Muscle of back (tissue), 13 donors: ENCODE measurements at places on chromosomes 5 and 9. TPM values are rescaled to one million over a fixed set of nuclear protein-coding genes. Genes with fewer than 3 reads are reported as not detected.
A peak's percentile ranks its signal among the peaks of the same experiment; 100 is the strongest.

DNA sequence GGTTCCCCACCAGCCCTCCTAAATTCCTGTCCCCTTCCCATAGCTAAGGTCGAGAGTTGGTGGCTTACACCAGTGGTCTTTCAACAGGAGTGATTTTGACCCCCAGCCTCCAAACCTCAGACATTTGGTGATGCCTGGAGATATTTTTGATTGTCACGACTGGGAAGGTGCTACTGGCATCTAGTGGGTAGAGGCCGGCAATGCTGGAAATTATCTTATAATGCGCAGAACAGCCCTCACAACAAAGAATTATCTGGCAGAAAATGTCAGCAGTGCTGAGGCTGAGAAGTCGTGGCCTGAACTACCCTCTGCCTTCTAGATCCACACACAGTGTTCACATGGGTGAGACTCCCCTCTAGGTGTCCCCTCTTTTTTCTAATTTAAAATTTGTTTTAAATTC, 69.6 kb downstream of the IL31RA start:
- no peak for DNase-seq

DNA sequence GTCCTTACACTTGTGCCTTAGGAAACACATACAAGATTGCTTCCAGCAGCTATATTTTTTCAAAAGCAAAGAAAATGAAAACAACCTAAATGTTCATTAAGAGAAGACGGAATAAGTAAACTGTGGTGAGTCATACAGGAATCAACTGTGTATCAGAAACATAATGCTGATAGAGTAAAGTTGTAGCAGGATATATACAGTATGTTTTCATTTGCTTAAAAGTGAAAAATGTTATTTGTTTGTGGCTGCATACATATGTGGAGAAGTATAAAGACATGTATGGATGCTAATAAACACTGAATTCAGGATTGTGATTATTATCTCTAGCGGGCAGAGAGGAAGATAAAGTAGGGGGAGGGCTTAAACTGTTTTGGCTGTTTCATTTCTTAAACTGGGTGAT, 8.3 kb downstream of the DCTN4 start:
- DNase-seq = no peak

- no peak for DNase-seq
Measured at GRCh38 chr9:16266648-16267276, 603.7 kb downstream of the BNC2 start.

- no peak for DNase-seq
Measured at GRCh38 chr9:68751556-68751955, 46.5 kb downstream of the PIP5K1B start.

GRCh38 chr9:121638399-121638798, 13.0 kb upstream of the DAB2IP start:
- no peak for DNase-seq

GRCh38 chr5:96342581-96342980, 90.5 kb downstream of the PCSK1 start:
- no peak for DNase-seq

GRCh38 chr5:96235008-96235910, 197.8 kb downstream of the PCSK1 start:
- DNase-seq = no peak

DNA sequence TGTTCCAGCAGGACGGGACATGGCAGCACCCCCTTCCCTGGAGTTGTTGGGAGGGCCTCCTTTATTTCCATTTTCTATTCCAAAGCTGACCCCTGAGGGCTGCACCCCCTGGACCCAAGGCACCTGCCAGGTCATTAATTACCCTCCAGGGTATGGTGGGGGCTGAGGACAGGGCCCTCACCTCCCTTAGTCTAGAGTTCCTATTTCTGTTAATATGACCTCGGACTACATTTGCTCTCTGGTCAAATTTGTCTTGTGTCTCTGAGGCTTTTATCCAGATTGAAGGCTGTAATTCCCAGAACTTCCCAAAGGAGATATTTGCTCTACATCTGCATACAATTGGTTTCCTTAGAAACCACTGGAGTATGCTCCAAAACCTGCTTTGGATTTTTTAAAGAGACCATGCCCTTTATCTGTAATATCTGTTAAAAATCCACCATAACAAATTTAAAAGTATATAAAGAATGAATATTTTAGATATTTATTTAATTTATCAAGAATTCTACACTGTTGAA, 16.8 kb downstream of the PHF2 start:
- DNase-seq = peak; percentile 80

GRCh38 chr5:173852790-173853359, 35.3 kb upstream of the CPEB4 start:
- DNase-seq = no peak

DNA sequence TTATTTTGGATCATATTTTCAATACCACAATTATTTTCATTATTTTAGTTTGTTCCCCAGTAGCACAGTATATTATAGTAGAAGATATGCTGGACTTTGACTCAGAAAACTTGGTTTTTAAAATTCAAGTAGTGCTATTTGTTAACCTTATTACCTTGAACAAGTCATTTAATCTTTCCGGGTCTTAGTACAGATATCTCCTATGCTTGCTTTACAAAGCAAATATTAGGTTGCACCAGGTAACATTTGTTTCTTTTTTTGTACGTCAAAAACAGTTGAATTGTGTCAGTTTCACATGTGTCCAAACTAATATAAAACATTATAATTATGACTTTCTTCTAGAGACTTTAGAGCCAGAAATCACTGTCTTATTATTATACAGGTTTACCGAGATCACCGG, 338.1 kb downstream of the ARL15 start:
- no peak for DNase-seq

GRCh38 chr5:123080215-123080614, 8.8 kb upstream of the PRDM6 start:
- DNase-seq = no peak

DNA sequence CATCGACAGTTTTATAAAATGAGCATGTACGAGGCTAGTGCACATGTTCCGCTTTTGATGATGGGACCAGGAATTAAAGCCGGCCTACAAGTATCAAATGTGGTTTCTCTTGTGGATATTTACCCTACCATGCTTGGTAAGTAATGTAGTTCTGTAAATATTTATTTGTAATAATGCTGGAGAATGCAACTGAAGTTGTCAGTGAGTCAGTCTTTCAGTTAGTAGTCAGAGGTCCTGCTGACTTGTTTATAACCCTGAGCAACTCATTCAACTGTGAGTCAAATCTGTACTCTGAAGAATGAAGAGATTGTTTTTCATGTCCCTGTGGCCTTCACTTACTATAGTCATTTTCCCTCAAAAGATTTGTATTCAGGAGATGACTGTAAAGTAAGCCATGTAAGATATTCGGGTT, 28.4 kb upstream of the GPR150 start:
- no peak for DNase-seq

DNA sequence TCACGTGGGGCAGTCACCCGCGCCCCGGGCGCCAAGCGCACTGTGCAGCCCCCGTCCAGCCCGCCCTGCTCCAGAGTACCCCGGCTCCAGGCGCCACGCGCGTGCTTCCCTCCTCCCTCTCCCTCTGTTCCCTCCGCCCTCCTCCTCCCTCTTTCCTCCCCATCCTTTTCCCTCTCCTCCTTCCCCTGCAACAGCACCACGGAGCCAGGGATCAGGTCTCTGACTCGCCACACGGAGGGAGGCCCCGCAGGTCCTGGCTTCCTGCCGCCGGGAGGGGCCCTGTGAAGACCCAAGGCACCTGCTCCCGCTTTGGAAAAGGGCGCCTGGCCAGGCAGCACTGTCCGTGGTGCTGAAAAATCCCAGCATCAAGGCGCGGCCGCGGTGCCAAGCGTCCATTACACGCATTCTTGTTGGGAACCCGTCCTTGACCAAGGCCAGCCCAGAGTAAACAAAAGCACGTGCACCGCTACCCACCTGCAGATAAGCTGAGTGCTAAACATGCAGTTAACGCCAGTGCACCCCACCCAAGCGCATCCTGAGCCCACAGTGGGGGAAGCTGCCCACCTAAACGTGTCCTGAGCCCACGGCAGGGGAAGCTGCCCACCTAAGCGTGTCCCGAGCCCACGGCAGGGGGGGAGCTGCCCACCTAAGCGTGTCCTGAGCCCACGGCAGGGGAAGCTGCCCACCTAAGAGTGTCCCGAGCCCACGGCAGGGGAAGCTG, 21.7 kb downstream of the SLC6A18 start:
- DNase-seq = peak; percentile 67

DNA sequence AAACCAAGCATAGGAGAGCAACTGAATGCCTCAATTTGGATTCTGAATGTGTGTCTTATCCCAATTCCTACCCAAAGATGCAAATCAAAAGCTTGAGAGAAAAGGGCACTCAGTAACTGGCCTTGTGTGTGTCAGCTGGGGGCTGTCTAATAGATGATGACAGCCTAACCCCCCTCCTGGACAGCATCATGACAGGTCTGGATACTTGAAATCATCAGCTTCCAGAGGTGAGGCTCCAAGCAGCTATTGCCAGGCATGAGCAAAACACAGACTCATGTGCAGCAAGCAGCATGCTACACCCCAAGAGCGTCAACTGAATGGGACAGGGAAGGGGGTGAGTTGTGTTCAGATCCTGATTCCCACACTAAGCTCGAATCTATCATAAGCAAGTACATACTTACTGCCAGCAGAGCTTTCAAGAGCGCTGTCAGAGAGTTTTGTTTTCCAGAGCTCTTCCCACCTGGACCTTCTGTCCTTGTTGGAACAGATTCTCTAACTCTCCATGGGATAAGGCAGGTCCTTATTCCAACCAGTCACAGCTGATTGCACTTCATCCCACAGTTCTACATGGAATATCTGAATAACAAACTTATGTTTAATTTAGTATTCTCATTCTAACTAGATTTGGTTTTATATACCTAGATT, 467.5 kb downstream of the DTWD2 start:
- no peak for DNase-seq

The COX7C gene
- polyA plus RNA-seq = 766 TPM

The TIMD4 gene
- polyA plus RNA-seq = 3.4 TPM

The CCL27 gene
- polyA plus RNA-seq = 0.78 TPM
